ENCODE measurements at places on chromosomes 7 and 10.

- DNase-seq = no peak
Observed at GRCh38 chr10:88108115-88108610, 244.7 kb downstream of the PTEN start.

DNA sequence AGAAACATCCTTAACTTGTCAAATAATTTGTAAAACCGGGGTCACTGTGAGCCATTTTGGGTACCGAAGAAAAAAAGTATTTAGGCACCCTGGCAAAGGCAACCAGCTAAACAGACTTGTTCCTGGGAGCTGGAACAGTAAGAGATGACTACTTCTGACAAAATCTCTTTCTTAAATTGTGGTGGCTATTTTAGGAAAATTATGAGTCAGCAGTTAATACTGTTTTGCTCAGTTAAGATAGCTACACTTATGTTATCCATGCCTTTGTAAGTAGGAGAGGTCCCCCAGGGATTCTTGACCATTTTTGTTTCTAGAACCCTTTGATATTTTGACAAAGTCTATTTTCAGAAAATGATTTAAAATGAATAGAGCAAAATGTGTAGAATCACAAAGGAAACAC is 68.7 kb downstream of the TAX1BP1 start:
- no peak for DNase-seq

DNA sequence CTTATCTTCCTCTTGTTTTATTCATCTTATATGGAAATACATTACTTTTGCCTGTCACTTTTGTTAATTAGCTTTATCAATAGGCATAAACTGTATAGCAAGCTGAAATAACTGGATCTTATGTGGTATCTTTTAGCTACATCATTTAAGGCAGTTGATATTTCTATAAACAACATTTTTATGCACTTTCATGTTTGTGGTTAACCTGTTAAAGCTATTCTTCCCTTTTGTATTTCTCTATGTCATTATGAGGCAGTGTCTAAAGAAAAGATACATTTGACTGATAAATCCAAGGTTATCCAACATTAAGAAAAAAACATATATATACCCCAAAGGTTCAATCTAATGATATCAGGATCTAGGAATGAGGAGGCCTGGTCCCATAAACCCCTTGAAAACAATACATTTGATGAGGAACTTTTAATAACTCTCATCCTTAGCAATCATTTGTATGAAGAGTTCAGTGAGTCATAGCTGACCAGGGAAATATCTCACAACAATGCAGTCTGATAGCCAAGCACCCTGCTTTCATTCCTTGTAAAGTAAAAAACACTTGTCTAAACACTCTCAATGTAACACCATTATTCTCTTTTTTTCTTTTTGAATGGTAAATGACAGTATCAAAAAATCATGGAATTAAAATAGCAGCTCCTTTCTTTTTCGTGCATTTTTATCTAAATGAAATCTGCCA is 300.9 kb downstream of the NEBL start:
- no peak for DNase-seq

DNA sequence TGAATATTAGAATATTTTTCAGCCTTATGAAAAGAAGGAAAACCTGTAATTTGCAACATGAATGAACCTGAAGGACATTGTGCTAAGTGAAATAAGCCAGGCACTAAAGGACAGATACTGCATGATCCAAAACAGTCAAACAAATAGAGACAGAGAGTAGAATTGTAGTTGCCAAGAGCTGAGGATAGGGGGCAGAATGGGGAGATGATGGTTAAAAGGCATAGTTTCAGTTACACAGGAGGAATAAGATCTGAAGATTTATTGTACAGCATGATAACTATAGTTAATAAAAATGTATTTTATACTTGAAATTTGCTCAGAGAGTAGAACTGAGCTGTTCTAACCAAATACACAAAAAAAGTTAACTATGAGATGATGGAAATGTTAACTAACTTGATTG is 149.0 kb upstream of the TMEM106B start:
- DNase-seq = no peak

GRCh38 chr10:131921184-131921583 is 20.4 kb downstream of the PPP2R2D start:
- DNase-seq = no peak
